ENCODE measurements at places on chromosomes 12 and 14.

- DNase-seq, result no peak
Measured at GRCh38 chr14:90674716-90675115, 141.5 kb downstream of the TTC7B start.

- peak; percentile 41 for DNase-seq
Measured at GRCh38 chr12:51823875-51824565, 24.5 kb downstream of the FIGNL2 start.

- DNase-seq, result no peak
Measured at GRCh38 chr12:13962699-13963098, 18.7 kb downstream of the GRIN2B start.

GRCh38 chr14:53824061-53824460, 132.6 kb downstream of the BMP4 start:
- DNase-seq, result no peak

GRCh38 chr12:24955853-24956252, 7.0 kb upstream of the BCAT1 start:
- no peak for DNase-seq

- peak; percentile 14 for DNase-seq
Measured at GRCh38 chr12:52630008-52630500, 11.7 kb upstream of the KRT73 start.

DNA sequence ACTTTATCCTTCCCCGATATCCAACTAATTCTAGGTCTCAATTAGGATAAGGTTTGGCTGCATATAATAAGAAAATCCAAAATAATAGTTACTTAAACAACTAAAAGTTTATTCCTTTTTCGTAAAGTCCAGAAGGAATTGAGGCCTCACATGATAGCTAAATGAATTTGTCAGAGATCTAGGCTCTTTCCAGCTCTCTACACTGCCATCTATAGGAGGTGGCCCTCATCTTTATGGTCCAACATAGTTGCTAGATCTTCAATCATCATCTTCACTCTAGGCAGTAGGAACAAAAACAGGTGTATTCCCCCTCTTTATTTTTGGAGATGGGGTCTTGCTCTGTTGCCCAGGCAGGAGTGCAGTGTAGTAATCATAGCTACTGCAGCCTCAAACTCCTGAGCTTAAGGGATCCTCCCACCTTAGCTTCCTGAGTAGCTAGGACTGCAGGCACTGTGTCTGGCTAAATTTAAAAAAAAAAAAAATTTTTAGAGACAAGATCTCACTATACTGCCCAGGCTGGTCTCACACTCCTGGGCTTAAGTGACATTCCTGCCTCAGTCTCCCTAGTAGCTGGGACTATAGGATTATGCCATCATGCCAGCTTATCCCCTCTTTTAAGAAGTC, 46.5 kb upstream of the SAV1 start:
- no peak for DNase-seq

DNA sequence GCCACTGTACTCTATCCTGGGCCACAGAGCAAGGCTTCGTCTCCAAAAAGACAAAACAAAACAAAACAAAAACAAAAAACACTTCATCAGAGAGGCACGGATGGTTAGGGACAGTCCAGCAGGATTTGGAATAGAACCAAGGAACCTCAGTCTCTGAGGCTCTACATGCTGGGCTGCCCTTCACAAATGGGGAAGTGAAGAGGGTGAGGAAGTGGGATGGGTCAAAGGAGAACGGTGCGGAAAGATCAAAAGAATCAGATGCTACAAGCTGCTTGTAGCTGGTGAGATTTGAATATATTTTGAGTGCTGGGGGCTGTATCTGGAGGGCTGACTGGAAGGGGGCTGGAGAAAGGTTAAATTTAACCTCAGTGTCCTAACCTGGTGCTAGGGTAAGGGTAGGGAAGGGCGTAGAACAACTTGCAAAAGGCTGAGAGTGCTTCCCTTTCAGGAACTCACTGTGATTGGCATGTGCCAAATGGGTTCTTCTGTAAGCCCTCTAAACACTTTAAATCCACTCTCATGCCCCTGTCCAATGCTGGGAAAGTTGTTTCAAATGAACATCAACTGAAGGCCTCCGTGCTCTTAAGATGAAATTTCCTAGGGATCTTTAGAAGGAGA, 4.6 kb downstream of the FOXJ2 start:
- DNase-seq, result no peak

- DNase-seq, result no peak
Measured at GRCh38 chr12:31477687-31478086, 113.2 kb downstream of the DENND5B start.

- no peak for DNase-seq
Measured at GRCh38 chr14:88195676-88196075, 127.4 kb downstream of the KCNK10 start.

GRCh38 chr14:70416338-70416724, 559 bp downstream of the SYNJ2BP start:
- DNase-seq, result no peak

DNA sequence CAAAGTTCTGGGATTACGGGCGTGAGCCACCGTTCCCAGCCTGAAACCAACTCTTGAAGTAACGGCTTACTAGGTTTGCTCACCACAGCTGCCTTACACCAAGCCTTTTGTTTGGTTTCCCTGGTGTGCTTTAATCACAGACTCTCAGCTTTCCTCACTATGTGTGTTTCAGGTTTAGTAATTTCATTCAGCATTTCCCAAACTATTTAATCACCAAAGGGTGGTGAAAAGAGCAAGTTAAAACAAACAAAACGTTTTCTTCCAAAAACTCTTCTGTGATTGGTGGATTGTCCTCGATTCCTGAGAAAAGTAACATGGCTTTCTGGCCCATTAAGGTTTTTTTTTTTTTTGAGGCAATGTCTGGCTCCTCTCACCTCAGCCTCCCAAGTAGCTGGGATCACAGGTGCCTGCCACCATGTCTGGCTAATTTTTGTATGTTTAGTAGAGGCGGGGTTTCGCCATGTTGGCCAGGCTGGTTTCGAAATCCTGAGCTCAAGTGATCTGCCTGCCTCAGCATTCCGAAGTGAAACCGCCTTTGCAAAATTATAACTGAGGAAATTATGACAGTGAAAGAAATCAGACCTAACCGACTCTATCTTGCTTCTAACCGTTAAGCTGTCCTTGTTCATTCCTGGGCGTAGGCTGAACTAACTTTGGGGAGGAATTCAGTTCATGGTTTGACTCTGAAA, 1.5 kb upstream of the ZFYVE26 start:
- DNase-seq, result no peak

DNA sequence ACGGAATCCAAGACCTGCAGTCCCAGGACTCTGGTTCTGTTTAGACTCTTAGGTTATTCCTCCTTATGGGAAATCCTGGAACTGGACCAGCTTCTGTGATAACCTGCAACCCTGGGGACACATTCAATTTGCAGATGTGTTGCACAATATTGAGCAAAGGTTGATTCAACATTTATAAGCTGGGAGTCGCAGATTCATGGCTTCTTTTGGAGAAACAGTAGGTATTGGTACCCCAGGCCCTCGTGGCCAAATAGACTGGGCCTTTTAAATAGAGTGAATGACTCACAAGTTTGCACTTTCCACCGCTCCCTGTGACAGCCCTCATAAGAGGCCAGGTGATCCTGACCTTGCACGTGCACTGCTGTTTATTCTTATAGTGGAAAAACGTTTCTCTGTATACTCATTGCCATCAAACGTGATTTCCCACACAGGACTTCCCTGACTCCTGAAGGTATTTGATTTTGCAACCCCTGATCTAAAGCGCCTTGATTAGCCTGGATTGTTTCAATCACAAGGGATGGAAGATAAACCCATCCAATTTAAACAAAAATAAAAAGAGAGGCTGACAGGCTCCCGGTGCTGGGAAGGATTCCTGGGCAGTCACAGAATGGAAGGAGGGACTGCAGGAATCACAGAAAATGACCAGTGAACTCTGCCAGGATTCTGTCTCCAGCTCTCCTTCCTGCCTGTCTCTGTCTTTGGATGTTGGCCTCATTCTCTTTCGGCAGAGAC, 98.0 kb downstream of the VCPKMT start:
- DNase-seq, result no peak

DNA sequence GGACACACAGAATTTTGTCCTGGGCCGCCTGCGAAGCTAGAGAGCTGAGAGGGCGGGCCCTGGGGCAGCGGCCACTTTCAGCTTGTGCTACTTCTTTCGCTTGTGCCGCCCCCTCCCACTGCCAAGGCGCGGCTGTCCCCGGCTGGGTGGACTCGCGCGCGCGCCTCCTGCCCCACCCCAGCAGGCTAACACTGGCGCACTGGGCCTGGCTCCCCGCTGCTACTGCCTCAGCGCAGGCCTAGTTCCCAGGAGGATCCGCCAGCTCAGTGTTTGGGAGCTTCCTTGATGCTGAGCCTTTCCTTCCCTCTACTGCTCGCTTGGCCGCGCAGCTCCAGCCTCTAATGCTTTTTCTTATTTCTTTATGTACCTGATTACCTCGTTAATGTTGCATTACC, 27.4 kb upstream of the METAP2 start:
- DNase-seq, result no peak

DNA sequence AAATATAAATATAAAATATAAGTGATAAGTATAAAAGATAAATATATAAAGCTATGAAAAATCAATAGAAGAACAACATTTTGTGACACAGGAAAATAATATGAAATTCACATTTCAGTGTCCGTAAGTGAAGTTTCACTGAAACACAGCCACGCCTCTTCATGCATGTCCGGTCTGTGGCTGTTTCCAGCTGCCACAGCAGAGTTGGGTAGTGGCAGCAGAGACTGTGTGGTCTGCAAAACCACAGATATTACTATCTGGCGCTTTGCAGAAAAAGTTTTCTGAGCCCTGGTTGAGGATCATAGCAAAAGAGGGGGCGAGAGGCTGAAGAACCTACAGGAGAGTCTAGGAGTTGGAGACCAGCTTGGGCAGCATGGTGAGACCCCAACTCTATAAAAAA, 780 bp downstream of the SERPINA4 start:
- DNase-seq, result no peak

DNA sequence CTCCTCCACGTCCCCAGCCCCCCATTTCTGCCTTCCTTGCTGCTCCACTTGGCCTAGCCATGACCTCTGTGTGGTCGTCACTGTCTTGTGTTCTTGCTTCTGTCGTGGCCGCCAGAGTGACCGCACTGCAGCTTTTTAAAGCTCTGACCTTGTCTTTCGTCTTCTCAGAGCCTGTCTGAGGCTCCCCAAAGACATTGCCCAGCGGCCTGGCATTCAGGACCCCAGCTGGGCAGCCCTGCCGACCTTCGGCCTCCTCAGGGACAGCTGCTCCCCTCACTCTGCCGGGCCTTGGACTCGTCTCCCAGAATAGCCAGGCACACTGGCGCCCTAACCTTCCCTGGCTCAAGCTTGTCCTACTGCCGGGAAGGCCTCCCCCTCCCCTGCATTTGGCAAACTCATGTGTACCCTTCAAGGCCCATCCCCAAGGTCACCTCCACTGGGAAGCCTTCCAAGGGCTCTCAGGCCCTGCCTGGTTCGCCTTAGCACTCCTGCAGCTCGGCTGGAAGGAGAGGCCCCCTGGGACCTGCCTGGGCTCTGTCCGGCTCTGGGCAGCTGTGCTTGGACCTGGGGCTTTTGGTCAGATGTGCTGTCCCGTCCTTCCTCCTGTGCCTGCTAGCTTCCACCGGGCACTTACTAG, 15.7 kb upstream of the DLK1 start:
- no peak for DNase-seq

DNA sequence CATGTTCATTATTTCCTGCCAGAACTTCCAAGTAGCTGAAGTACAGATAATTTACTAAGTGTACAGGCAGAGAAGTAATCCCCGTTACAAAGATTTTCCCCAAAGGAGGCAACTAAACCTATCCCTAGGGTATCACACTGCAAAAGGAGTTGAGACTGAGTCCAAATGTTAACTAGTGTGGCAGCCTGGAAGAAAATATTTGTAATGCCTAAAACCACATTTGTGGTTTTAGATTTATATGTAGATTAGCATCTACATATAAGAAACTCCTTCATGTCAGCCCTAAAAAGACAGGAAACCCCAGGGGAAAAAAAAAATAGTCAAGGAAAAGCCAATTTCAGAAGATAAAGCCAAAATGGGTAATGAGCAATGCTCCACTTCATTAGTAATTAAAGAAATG, 1.4 kb upstream of the RNASE12 start:
- DNase-seq, result no peak

- no peak for DNase-seq
Measured at GRCh38 chr14:68786491-68787091, 6.3 kb downstream of the ZFP36L1 start.

GRCh38 chr12:110794623-110795280, 52.0 kb upstream of the CCDC63 start:
- DNase-seq, result no peak

DNA sequence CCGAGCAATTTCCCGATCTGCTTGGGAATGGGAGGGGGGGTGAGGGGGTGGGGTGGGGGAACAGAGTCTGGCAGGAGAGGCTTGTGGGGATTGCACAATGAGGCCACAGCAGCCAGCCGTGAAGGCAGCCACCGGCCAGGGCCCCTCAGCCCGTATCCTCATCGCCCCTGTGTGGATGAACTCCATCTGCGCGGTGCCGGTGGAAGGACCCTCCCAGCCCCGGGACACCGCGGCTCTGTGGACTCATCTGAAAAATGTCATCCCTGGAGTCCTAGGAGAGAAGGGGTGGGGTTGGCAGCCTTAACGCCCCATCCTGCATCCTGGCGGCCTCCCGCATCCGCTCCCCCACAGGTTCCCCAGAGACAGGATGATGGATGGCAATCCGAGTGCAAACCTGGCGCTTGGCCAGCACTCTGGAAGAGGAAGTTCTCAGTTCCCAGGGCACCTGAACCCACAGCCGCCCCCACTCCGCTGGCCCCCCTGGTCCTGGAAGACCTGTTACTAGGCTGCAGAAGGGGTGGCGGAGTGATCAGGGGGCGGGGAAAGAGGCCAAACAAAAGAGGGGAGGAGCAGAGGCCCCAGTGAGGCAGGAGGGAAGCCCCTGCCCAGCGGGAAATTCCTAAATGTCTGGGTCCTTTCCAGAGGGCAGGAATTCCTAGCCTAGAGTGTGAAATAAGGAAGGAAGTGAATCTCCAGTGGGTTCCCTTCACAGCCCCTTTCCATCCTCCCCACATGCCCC, 1.2 kb upstream of the TNFAIP2 start:
- DNase-seq, result no peak

- no peak for DNase-seq
Measured at GRCh38 chr12:93839064-93839463, 161.9 kb downstream of the CRADD start.

DNA sequence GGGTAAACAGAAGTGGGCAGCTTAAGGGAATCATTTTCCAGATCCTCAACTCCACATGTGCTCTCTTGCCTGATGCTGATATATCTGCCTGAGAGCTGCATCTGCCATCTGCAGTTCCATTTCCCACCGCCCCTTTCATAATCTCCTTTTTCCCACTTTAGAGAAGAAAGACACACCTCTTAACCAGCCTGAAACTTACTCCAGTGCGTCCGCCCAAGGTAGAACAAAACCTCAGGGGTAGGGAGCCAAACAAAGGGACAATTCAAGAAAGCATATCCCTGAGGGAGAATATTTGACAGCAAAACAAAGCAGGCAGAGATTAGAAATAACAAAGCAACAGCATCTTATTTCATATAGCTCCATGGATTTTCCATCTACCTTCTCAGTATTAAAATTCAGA, 4.3 kb downstream of the MDM1 start:
- no peak for DNase-seq

DNA sequence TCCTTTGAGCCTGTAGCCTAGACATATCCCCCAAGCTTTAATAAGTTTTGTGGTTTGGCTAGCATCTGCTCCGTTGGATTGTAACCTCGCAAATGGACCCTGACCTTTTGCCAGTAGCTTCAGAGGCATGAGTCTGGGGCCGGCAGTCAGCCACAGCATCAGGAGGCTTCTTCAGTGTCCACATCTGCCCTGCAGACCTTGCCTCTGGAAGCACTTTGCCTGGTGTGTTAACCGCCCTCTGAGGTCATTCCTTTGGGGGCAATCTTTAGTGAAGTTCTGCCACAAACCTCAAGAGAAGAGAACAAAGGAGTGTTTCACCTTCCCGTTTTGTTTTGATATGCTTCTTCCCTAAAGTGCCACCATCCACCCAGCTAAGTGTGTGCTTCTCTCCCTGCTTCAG, 71.4 kb downstream of the GNS start:
- peak; percentile 49 for DNase-seq

Data from activated CD8-positive, alpha-beta T cell treated with anti-CD3 and anti-CD28 coated beads, Interleukin-2, amount 10 ng/mL, durations not matched to agents 7 days and 5 days (primary cell).